ENCODE measurements at places on chromosomes 5 and 9.

DNA sequence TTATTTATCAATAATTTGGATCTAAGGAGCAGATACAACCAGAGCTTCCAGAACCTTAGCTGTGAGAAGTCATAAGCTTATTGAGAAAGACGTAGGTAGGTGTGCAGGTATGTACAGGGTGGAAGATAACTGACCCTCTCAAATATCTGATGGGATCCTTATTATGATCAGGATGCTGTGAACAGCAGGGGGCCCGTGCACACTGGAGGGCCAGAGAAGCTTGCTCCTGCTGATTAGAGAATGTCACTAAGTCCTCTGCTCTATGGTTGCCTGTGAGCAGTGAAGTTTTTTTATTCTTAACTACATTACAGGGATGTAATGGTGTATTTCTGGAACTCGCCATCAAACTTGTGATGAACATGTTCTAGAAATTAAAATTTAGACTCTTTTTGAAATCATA lies 108.9 kb upstream of the POU5F2 start:
- no peak for DNase-seq

DNA sequence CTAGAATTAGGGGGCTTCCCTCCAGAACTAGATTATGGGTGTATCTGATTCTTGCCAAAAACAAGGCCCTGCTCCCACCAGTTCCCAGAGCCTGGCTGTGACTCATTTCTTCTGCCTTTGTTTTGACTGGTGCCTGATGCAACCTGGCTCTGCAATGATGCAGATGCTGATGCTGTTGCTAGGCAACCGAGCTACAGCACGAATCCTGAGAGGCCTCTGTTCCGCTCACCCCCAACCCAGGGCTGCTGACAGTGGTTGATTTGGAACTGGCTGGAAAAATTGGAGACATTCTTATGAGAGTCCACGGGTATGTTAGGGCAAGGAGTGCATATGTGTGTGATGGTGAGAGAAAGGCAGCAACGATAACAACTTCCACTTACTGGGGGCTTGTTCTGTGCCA lies 100.3 kb downstream of the NSG2 start:
- DNase-seq: no peak

DNA sequence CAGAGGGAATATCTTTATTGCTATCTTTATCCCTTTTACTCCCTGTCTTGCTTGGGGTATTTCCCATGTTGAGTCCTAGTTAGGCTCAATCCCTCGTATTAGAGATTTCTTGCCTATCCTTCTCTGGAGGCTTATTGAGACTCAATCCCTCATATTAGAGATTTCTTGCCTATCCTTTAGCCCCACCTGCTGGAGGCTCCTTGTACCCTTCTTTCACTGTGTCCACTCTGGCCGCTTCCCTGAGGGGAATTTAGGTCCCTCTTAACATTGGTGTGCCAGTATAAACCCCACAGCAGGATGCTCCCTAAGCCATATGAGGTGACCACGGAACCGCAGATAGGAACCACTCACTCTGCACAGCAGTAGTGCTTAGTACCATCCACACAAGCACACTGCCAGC lies 110.7 kb upstream of the MAMDC2 start:
- no peak for DNase-seq

- DNase-seq: no peak
Measured at GRCh38 chr5:167442922-167443321, 848.5 kb upstream of the WWC1 start.
